ENCODE measurements at places on chromosomes 16 and 17. TPM values are rescaled to one million over a fixed set of nuclear protein-coding genes. Genes with fewer than 3 reads are reported as not detected.

DPEP3 gene
- total RNA-seq = not detected

TMEM235 gene
- total RNA-seq = not detected

PITPNM3 gene
- total RNA-seq = 1.3 TPM

RNU2-1 gene
- total RNA-seq = not detected

TBC1D3B gene
- total RNA-seq = 1.1 TPM

TPSAB1 gene
- not detected for total RNA-seq

FOXL1 gene
- 4.2 TPM for total RNA-seq

KRTAP9-1 gene
- not detected for total RNA-seq

KRT32 gene
- not detected for total RNA-seq

PHOSPHO1 gene
- not detected for total RNA-seq

KRTAP17-1 gene
- not detected for total RNA-seq

CRYM gene
- total RNA-seq = not detected

CFAP97D1 gene
- not detected for total RNA-seq

CCL1 gene
- not detected for total RNA-seq

NLE1 gene
- 25.3 TPM for total RNA-seq

CETP gene
- total RNA-seq = 0.13 TPM

GRB7 gene
- 0.07 TPM for total RNA-seq

CACNG4 gene
- not detected for total RNA-seq

CTRB1 gene
- total RNA-seq = not detected

KRTAP9-2 gene
- not detected for total RNA-seq

SCO1 gene
- 26.7 TPM for total RNA-seq

CTRL gene
- 0.57 TPM for total RNA-seq

FBXL20 gene
- total RNA-seq = 13.5 TPM

RGS11 gene
- 3.1 TPM for total RNA-seq

ELMO3 gene
- 0.93 TPM for total RNA-seq

LITAFD gene
- not detected for total RNA-seq

MYH2 gene
- total RNA-seq = not detected

OTOP3 gene
- not detected for total RNA-seq

PPL gene
- total RNA-seq = 0.14 TPM

OMG gene
- total RNA-seq = not detected

HAS3 gene
- total RNA-seq = 0.40 TPM

MAP1LC3B gene
- total RNA-seq = 54.1 TPM

HBA2 gene
- total RNA-seq = not detected

CIAO2B gene
- total RNA-seq = 87.5 TPM

SLFN14 gene
- total RNA-seq = not detected

ADGRG3 gene
- not detected for total RNA-seq

KCNJ16 gene
- total RNA-seq = 0.13 TPM

HASPIN gene
- total RNA-seq = 11.8 TPM

PIK3R5 gene
- total RNA-seq = not detected

CCL7 gene
- total RNA-seq = 0.53 TPM
